Stimulated activated CD4-positive, alpha-beta T cell treated with anti-CD3 and anti-CD28 coated beads, Interleukin-1b, Interleukin-23, amount 100 ng/mL, for 4 hours (primary cell): ENCODE measurements at places on chromosomes 7 and 10.

DNA sequence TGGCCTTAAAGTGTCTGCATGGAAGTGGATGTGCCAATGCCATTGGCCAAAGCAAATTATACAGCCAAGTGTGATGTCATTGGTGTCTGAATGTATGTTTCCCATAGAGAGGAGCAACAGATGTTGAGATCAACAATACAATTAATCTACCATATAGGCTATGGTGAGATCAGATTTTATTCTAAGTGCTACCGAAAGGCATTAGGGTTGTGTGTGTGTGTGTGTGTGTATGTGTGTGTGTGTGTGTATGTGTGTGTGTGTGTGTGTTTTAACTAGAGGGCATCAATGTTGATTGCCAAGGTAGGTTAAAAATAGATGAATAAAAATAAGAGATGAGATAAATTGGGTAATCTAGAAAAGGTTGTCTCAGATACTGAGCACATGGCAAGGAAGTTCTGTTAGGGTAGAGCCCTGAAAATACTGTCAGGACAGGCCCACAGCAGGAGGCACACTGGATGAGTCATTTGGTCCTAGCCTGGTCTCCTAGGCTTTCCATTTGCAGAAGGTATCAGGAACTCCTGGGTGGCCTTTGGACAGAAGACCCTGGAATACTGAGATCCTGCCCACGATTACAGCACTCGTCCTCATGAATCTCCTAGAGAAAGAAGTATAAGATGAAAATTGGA is 446.0 kb upstream of the PODXL start:
- no peak for DNase-seq

GRCh38 chr7:157784979-157785441 is 448.2 kb downstream of the DNAJB6 start:
- no peak for DNase-seq

DNA sequence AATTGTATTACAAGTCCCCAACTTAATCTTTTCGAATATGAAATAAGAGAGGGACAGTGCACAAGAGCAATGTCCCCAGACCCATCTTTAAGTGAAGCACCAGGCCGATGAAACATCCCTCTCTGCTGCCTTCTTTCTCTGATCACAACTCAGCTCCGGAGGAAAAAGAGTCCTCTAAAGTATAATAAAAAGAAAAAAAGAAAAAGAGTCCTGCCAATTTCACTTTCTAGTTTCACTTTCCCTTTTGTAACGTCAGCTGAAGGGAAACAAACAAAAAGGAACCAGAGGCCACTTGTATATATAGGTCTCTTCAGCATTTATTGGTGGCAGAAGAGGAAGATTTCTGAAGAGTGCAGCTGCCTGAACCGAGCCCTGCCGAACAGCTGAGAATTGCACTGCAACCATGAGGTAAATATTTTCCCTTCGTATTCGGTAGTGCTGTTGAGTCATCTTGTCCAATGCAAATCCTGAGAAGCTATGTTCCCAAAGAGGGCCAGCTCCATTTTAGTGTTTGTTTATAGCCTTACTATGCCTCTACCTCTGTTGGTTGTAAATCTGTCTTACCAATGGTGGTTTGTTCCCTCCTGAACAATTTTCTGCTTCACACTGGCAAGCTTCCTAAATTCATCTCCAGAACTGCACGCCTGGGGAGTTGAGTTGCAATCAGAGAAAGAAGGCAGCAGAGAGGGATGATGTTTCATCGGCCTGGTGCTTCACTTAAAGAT is at the start of gene IFIT2:
Gene IFIT2, plus strand, starts transcription at position 326 of the 725 bp plus-strand sequence. Its CDS starts 78 bp downstream, at position 404.
- DNase-seq: no peak

- DNase-seq: no peak
Observed at GRCh38 chr10:70595566-70596016, 7.0 kb downstream of the PRF1 start.

DNA sequence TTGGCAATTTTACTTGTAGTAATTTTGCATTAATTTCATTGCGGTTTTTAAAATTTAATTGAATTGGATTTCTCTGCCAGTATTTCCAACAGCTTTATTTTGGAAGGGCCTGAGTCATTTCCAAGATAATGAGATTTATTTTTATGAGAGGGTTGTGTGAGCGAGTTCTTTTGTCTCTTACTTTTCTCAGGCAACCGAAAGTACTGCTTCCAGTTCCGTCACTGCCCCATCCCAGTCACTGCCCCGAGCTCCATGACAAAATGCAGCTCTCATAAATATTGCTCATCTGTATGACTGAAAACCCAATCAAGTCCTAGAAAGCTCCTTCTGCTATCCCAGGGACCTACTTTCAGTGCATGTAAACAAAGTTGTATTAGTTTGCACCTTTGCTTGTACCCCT is 468.4 kb upstream of the SEMA3D start:
- DNase-seq: no peak

GRCh38 chr7:19102884-19103283 is 14.6 kb downstream of the TWIST1 start:
- DNase-seq: no peak

GRCh38 chr10:61640856-61641255 is 21.9 kb upstream of the CABCOCO1 start:
- no peak for DNase-seq

- DNase-seq: no peak
Observed at GRCh38 chr10:49139028-49139845, 5.4 kb upstream of the FAM170B start.

DNA sequence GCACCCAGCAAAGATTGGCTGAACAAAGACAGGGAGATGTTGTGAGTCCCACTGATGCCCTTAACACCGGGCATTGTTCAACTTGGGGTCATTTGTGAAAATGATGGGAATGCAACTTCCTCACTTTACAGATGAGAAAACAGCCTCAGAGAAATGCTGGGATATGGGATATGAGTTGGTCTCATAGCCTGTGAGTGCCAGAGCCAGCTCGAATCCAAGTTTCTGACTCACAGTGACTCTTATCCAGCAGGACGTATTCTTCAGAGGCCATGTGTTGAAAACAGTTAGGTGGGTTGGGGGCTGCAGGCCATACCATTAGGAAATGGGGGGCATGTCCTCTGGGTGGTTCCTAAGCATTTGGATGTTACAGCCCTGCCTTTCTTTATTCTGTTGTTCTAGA is 45.2 kb downstream of the KIAA1217 start:
- no peak for DNase-seq

GRCh38 chr7:44225566-44226395 is 25.0 kb downstream of the YKT6 start:
- no peak for DNase-seq

- DNase-seq: no peak
Observed at GRCh38 chr7:47103498-47104205, 478.3 kb downstream of the TNS3 start.
